Stimulated activated CD4-positive, alpha-beta T cell treated with anti-CD3 and anti-CD28 coated beads, Interleukin-2, amount 100 ng/mL, for 24 hours (primary cell): ENCODE measurements at places on chromosomes 3 and 15.
A peak's percentile ranks its signal among the peaks of the same experiment; 100 is the strongest.

- no peak for DNase-seq
Observed at GRCh38 chr3:4745235-4745610, 234.0 kb upstream of the BHLHE40 start.

DNA sequence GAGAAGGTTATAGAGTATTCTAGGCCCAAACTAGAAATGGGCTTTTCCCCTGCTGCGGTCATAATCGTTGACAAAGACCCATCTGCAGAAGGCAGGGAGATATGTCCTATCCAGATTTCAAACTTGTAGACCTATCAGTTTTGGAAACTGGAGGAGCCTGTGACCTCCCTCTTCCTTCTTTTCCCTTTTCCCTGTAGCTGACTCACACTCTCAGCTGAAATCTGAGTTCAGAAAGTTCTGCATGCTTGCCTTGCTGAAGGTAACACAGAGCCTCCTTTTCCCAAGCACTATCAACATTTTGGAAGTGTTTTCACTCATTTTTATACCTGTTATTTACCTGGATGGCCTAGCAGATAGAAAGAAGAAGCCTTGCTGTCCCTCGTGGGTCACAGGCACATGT lies 59.1 kb upstream of the PSMD6 start:
- no peak for DNase-seq

DNA sequence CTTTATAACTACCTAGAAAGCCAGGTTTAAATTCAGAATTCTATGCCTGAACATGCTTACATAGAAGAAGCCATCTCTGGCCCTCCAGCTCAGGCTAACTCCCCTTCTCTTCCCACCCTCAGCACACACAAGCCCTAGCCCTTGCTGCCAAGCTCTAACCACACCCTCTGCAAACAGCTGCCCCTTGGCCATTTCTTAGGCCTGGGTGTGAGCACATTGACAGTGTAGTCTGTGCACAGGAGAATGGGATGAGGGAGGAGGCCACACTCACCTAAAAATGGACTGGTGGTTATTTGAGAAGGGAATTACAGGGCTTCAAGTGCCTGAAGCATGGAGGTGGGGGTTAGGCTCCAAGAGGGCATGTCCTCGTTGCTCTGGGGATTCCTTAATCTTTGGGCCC lies 42.3 kb upstream of the SLC25A36 start:
- no peak for DNase-seq

DNA sequence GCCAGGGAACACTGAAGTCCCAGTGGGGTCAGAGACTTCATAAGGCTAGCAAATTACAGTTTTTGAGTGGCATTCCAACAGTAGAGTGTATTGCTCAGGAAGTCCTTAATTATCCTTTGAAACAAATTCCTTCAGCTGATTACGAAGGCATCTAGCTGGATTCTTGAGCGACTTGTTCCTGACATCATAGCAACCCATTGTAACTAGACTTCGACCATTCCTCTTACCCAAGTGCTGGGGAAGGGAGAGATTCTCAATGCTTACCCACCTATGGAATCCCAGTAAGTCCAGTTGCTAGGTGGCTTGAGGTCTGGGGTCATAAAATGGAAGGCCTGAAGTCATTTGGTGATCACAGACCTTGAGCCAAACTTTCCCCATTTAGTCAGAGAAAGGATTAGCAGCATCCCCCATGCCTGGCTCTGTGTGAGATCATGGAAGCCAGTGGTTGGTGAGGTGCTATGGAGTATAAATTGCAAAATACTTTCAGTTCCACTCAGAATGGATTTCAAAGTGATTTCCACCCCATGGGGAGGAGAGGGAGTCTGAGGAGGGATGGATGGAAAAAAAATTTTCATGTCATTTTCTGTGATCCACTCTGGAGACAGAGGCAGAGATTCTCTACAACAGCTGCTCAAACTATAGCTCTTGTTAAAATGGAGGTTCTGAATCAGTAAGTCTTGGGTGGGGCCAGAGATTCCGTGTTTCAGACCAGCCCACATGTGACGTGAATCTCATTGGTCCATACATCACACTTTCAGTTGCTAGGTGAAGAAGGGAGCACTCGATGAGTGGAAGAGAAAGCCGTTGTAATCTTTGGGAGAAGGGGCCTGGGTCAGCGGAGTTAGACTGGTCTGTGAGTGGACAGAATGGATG lies 45.7 kb downstream of the CD86 start:
- peak; percentile 30 for DNase-seq

GRCh38 chr15:66004618-66005262 lies 135.4 kb downstream of the RAB11A start:
- DNase-seq: no peak

GRCh38 chr3:58991026-58991425 lies 58.8 kb downstream of the CFAP20DC start:
- no peak for DNase-seq

GRCh38 chr3:157692468-157692867 lies 189.3 kb upstream of the VEPH1 start:
- no peak for DNase-seq

- DNase-seq: no peak
Observed at GRCh38 chr15:35738370-35738769, 192.4 kb upstream of the DPH6 start.

- DNase-seq: no peak
Observed at GRCh38 chr3:88114878-88115549, 34.7 kb upstream of the C3orf38 start.

GRCh38 chr15:91099616-91099994 lies 452 bp upstream of the SV2B start:
- DNase-seq: peak; percentile 51

DNA sequence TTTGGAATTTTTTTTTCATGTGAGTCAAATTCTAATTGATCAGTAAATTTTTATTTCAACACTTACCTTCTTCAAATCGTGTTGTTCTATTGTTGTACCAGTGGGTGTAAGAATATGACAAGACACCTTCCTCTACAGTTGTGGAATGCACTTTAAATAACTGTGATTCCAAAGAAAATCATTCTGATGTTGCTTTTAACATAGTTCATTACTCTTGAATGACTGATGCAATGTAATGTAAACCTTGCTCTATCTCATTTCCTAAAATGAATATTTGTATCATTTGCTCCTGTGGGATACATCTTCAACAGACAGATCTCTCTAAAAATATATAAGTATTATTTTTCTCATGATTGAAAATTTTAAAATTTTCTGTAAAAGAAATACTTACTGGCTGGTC lies 313.4 kb downstream of the RBMS3 start:
- no peak for DNase-seq

GRCh38 chr15:45522328-45523165 lies at the start of gene SLC30A4:
Gene SLC30A4 (minus strand): TSS chr15:45522755. CDS start chr15:45522354, 401 bp downstream.
- DNase-seq: peak; percentile 62

- no peak for DNase-seq
Observed at GRCh38 chr3:193124861-193125260, 116.2 kb upstream of the PLAAT1 start.

- no peak for DNase-seq
Observed at GRCh38 chr3:71218508-71218907, 365.0 kb downstream of the FOXP1 start.

DNA sequence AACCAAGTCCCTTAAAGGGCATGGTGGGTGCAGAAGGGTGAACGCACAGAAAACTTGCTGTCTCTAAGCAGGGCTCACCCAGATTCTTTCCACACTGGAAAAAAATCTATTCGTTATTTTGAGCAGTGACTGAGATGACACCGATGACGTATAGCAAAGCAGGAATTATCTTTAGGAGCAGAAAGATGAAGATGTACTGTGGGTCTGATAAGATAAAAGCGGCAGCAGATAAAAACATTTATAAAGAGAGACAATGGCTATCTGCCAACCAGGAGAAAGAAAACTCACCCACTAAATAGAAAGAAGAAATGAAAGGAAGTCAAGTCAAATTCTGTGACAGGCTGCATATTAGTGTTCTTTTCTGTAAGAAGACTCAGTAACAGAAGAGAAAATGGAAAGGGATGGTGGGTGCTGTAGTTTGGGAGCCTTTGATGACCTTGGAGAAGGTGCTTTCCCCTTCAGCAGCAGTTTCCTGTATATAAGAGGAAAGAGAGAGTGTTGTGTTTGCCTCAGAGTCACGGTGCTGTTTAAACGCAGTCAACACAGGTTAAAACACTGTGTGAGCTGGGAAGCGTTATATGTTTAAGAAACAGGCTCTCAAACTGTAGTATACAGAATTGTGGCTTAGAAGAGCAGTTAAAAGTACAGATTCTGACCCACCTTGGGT lies 111.6 kb downstream of the AQP9 start:
- no peak for DNase-seq

DNA sequence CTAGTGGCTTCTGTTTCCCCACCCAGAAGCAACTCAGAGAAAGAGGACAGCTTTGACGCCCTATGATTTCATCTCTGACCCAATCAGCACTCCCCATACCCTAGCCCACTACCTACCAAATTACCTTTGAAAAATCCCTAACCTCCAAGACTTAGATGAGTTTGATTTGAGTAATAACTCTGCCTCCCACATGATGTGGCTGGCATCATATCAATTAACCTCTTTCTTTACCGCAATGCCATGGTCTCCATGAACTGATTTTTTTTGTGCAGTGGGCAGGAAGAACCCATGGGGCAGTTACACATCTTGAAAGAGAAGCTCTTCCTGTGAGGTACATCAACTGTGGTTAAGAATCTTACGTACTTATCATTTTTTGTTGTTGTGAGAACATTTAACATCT lies 25.5 kb upstream of the APOD start:
- peak; percentile 19 for DNase-seq

GRCh38 chr15:60594071-60594470 lies 115.1 kb upstream of the ICE2 start:
- no peak for DNase-seq
